ENCODE measurements at places on chromosomes 7 and 10.

- DNase-seq = no peak
These were observed 169.4 kb downstream of the KIAA1217 start for GRCh38 chr10:24378126-24378920.

DNA sequence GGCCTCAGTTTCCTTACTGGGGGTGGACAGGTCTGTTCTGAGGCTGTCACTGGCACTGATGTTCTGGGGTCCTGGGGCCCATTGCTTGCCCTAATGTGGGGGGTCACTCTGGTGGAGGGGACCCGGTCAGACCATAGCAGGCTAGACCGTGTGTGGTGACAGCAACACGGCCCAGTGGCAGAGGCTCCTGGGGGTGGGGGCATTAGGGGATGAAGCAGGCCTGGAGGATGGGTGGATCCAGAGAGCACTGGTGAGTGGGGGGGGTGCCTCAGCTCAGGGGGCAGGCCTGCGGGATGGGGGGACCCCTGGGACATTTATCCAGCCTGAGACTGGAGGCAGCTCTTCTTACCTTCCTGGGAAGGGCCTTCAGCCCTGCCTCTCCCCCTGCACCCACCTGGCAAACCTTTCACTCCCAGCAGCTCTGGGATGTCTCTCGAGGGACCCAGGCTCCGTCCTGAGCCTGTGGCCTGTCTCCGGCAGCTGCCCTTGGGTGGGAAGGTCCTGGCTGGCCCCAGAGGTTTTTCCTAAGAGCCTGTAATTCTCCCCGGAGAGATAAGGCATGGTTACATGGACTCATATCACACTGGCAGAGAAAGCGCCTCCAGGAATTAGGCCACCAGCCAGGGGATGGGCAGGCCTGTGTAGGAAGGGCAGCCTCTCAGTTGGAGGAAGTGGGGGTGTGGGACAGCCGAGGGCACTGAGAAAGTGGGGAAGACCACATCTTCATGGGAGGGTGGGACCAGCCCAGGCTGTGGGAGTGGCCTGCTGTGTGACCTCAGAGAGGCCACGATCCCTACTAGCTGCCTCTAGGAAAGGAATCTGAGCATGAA, 147.7 kb downstream of the UBE2H start:
- no peak for DNase-seq

DNA sequence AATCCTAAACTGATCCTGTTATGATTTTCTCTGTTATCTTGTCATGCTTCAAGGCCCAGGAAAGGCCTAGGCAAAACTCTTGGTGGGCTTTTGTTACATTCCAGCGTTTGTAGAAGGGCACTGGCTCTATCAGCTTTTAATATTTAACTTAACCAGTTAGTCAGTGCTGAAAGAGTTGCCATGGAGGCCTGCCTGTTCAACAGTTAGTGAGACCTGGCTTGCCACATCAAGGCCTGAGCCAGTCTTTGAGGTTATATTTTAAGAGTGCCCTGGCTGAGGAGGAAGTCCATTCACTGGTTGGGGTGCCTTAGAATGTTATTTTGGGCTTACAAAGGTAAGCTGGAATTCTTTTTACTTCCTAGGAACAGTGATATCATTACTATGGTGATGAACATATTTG, 144.1 kb upstream of the NRG3 start:
- DNase-seq = no peak

DNA sequence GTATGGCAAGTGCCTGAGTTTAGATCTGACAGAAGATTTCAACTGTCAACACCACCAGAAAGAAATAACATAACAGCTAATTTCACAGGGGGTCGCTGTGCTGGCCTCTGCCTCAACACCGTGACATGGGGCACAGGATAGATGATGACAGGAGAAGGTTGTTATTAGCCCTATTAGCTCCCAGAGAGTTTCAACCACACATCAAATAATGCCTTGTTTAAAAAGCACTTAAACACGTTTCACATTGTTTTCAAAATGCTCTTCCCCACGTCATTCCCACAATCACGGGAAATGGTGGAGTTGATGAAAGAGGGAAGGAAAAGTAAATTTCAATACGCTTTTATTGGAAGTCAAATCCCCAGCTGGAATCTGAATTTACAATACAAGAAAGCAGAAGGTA, 184.7 kb downstream of the MAGI2 start:
- no peak for DNase-seq

DNA sequence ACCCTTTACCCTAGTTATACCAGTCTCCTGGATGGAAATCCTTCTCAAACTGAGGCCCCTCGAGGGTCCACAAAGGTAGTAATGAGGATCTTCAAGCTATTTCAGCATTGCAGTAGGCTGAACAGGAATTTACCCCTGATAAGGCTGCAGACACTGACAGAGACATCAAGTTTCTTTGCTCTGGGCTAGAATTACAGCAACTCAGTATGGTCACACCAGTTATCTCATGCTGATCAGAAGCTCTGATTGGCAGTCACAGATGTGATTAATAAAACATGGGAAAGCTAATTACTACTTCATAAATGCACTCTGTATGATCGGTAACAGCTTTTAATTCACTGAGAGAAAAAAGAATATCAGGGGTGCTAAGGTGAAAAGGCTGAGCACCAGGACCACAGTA, 30.6 kb downstream of the FAM204A start:
- no peak for DNase-seq

- DNase-seq = no peak
These were observed 103.7 kb upstream of the ZMIZ1 start for GRCh38 chr10:78964952-78965633.

GRCh38 chr7:54299426-54299825, 242.7 kb upstream of the VSTM2A start:
- no peak for DNase-seq

GRCh38 chr10:45091968-45092367, 91.2 kb downstream of the ZNF22 start:
- DNase-seq = no peak

All from omental fat pad (tissue), 4 donors.